ENCODE measurements at places on chromosomes 3 and 15.

- peaks cover 12% of the 10 kb centered on the region for H3K36me3 ChIP-seq
- H3K27me3 ChIP-seq = no peaks in the 10 kb centered on the region
- no peaks in the 10 kb centered on the region for H3K4me1 ChIP-seq
- DNase-seq = no peak
- H3K4me3 ChIP-seq = no peak overlapping the region
Measured at GRCh38 chr3:124969963-124970722, 35.6 kb upstream of the MUC13 start.

GRCh38 chr3:13044496-13045240 is 28.6 kb downstream of the IQSEC1 start:
- H3K27me3 ChIP-seq = no peaks in the 10 kb centered on the region
- DNase-seq = no peak
- no peak overlapping the region for H3K27ac ChIP-seq
- peaks cover 4% of the 10 kb centered on the region for H3K4me1 ChIP-seq
- H3K4me3 ChIP-seq = no peak overlapping the region

DNA sequence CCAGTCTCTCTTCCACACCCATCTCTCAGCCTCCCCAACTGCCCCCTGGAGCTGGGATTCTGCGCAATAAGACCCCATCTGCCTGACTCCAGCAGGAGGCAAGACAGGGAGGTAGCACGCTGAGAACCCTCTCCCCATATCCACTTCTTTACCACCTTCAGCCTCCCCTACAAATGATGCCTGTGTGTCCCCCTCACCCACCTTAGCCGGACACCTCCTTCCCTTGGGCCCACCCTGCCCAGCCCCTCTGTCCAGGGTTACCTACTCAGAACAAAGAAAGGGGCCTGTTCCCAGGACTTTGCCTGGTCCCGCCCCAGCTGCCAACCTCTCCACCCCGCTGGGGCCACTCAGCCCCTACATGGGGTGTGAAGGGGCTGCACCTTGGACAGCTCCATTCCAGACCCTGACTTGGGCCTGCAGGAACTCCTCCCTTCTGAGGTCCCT is 40.8 kb upstream of the ATP2B2 start:
- H3K27me3 ChIP-seq = no peaks in the 10 kb centered on the region
- H3K4me1 ChIP-seq = peaks cover 4% of the 10 kb centered on the region
- no peak for DNase-seq
- no peak overlapping the region for H3K27ac ChIP-seq
- H3K36me3 ChIP-seq = no peaks in the 10 kb centered on the region

- no peak overlapping the region for H3K27ac ChIP-seq
- no peak overlapping the region for H3K4me3 ChIP-seq
- H3K4me1 ChIP-seq = no peaks in the 10 kb centered on the region
- H3K27me3 ChIP-seq = peaks cover 10% of the 10 kb centered on the region
- DNase-seq = no peak
- no peaks in the 10 kb centered on the region for H3K36me3 ChIP-seq
Measured at GRCh38 chr15:96416934-96417759, 86.6 kb downstream of the NR2F2 start.
